Fibroblast of skin of scalp (primary cell): ENCODE measurements at places on chromosomes 16 and 17.

DNA sequence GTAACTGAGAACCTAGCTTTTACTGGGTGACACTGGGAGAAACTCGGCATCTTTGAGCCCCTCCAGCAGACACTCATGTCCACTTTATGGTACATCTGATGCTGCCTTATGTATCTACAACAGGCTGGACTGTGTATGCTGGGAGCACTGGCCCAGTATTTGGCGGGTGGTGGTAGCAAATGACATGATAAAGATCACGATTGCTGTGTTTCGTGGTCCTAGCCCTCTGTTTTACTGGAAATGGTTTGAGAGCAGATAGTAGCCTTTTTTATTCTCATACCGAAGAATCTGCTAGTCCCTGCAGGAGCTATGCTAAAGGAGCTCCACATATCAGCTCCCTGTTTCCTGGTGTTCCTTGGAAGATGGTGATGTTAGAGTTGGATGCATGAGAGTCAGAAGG, 150.3 kb downstream of the CCDC182 start:
- no peak for DNase-seq

- DNase-seq, result peak; percentile 12
Measured at GRCh38 chr16:78209951-78210661, 110.7 kb downstream of the WWOX start.

GRCh38 chr17:36972186-36972700, 23.5 kb downstream of the AATF start:
- no peak for DNase-seq

DNA sequence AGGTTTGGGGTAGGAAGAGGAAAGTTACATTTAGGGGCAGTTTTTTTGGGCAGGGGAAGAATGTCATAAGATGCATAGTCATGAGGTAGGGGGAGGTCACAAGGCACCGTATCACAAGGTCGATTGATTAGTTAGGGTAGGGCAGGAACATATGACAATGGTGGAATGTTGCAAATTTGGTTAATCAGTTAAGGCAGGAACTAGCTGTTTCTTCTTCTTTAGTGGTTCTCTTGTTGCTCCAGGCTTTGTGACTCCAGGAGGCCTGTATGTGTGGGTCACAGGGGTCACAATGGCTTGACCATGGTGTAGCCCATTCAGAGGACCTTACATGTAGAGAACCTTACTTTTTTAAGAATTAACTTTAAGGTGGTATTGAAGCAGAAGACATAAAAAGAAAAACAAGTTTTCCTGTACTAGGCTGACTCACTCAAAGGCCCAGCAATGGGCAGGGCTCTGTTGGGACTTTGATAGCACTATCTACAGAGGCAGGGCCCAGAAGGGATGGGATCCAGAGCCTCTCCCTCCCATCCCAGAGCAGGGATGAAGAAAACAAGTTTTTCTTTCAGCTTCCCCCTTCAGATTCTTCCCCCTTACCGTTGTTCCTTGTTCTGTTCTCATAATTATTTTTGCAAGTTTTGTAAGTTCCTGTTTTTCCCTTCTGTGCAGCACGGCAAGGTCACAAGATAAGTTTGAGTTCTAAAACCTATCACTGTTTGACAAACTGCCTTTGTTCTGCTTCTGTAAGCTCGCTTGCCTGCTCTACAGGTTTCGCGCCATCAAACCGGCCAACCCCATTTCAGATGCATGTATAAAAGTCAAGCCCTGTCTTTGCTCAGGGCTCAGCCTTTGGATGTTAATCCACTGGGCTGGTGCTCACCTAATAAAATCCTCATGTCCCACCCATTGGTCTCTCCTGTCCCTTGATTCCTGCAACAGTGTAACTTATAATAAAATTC, 45.8 kb upstream of the ATF7IP2 start:
- DNase-seq, result no peak

DNA sequence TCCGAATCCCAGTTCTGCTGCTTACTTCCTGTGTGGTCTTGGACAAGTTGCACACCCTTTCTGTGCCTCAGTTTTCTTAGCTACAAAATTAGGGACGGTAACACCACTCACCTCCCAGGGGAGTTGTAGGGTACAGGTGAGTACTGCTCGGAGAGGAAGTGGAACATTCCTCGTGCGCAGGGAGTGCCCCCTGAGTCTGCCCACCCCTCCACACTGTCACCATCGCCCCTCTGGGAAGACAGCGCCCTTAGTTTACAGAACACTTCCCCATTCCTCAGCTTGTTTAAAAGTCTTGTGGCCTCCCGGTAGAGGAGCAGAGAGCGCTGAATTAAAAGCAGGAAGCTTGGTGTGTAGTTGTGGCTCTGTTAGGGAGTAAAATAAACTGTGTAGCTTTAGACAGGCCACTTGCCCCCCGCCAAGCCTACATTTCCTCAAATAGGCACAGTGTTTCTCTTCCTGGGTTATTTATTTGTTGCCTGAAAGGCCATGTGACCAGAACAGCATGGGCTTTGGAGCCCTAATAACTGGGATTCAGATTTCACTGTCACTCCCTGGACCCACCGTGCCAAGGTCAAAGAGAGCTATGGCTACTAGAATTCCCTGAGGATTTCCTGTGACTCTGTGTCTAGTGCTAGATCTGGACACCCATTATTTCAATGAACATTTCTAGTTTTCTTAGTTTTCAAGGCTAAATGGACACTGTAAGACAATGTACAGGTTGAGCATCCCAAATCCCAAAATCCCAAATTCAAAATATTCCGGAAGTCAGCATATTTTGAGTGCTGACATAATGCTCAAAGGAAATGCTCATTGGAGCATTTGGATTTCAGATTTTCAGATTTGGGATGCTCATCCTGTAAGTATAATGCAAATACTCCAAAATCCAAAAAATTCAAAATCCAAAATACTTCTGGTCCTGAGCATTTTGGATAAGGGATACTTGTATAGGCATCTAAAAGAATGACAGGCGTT, 372.5 kb downstream of the SNX29 start:
- no peak for DNase-seq

- DNase-seq, result no peak
Measured at GRCh38 chr17:17599965-17600364, 8.5 kb upstream of the PEMT start.

DNA sequence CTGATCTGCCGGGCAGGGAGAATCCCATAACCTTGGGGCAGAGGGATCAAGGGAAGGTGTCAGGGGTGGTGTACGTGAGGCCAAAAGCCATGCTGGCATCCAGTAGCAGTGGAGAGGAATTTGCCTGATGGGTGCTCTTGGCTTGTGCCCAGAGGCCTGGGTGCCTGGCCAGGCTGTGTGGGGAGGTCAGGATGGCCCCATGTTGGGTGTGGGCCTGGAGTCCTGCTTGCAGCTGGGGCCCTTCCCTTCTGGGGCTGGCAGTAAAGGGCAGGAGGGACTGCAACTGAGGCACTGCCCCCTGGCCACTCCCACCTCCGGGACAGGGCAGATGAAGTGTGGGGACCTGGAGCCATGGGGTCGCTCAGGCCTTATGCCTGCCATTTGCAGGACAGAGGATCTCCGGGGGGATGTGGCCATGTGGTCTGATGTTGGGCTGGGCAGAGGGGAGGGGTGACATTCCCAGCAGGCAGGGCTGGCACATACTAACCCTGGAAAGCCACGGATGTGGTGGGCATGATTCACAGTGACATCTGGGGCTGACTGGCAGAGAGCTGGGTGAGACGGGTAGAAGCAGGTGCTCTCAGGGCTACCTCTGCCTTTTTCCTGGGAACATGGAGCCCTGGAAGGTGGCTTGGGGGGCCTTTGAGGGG, 3.5 kb downstream of the FMNL1 start:
- DNase-seq, result no peak

DNA sequence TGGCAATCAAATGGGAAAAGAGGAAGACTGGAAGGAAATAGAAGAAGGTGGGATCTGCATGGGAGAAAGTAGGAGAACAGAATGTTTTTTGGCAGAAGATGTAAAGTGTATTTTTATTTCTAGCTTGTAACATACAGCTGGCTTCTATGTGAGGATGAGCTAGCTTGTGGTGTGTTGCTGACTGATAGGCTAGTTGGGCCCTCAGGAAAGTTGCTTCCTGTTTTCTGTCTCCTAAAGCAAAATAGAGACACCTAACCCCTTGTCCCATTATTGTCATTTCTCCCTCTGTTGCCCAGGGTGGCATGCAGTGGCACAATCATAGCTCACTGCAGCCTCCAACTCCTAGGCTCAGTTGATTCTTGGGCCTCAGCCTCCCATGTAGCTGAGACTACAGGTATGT, 15.9 kb downstream of the TNRC6A start:
- DNase-seq, result no peak
